ENCODE measurements at places on chromosomes 13 and 19. TPM values are rescaled to one million over a fixed set of nuclear protein-coding genes. Genes with fewer than 3 reads are reported as not detected.

Gene ZNF112
- 0.14 TPM for total RNA-seq

DNA sequence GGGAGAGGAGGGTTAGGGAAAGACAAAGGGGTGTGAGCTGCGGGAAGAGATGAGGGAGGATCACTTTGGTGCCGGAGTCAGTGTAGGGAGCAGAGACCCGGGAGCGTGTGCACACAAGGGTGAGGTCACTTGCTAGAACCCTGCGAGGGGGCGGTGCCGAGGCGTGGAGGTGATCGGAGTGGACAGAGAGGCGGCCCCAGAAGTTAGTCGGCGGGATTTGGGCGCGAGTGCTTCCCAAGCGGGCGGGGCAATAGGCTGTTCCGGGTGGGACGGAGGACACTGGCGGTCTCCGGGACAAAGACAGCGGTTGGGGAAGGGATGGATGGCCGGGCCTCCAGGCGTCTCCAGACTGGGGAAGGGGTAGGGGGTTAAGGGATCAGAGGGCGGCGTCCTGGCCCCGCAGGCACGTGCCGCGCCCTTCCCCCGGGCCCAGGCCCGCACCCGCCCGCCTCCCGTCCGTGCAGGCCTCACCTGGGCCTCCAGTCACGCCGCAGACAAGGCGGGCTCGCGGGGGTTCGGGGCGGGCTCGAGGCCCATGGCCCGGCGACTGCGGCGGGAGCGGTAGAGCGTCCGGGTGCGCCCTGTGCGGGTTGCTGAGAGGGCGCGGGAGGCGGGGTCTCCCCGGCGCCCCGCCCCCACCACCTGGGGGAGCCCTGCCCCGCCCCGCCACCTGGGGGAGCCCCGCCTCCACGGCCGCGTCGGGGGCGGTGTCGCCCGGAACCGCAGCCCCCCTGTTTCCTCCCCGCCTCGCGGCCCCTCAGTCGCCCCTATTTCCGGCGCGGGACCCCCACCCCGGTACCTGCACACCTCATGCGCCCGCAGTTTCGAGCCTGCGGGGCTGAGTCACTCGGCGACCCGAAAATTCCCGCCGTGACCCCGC lies at the start of gene LPAR2:
Gene LPAR2 (minus strand): TSS at position 600 of the 880 bp plus-strand sequence. CDS start 945 bp downstream, outside the sequence.
- peak; percentile 81 for DNase-seq
- peak within 1 kb of the TSS; percentile 79 for H3K27ac ChIP-seq
- H3K4me3 ChIP-seq: peak within 1 kb of the TSS; percentile 80
- H3K4me1 ChIP-seq: peaks cover 23% of the 10 kb centered on the region

GRCh38 chr13:109725297-109725696 lies 61.1 kb downstream of the IRS2 start:
- DNase-seq: no peak
- no peaks in the 10 kb centered on the region for H3K36me3 ChIP-seq
- H3K4me3 ChIP-seq: no peak overlapping the region
- H3K27me3 ChIP-seq: peaks cover 2% of the 10 kb centered on the region
- H3K4me1 ChIP-seq: no peaks in the 10 kb centered on the region

DNA sequence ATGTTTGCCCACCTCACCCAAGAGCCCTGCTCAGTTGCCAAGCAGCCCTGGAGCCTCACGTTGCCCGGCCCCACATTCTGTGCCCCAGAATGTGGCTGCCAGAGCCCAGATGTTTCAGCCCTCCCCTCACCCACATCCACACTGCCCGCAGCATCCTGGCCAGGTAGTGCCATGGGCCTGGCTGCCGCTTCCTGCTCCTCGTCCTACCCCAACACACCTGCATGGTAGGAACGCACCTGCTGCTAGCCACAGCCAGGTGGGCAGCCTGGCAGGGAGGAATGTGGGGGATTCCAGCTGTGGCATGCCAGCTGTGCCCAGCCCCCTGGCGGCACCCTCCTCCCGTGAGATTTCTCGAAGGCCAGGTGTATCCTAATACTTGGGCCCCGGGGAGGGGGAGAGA lies 7.5 kb upstream of the NFIX start:
- no peaks in the 10 kb centered on the region for H3K36me3 ChIP-seq
- DNase-seq: no peak

- peaks cover 18% of the 10 kb centered on the region for H3K27me3 ChIP-seq
- H3K27ac ChIP-seq: peak overlapping the region; percentile 20
- H3K36me3 ChIP-seq: no peaks in the 10 kb centered on the region
- peak; percentile 6 for DNase-seq
These were observed 94.9 kb downstream of the FAM216B start for GRCh38 chr13:42876270-42876714.

Data from activated CD4-positive, alpha-beta T cell treated with anti-CD3 and anti-CD28 coated beads for 36 hours (primary cell).